Activated naive CD8-positive, alpha-beta T cell treated with anti-CD3 and anti-CD28 coated beads, Interleukin-2, amount 50 U/mL, for 16 hours (primary cell): ENCODE measurements at places on chromosomes 2 and 18.

GRCh38 chr2:109407276-109408042 is 206.3 kb downstream of the SEPTIN10 start:
- DNase-seq, result no peak

- no peak for DNase-seq
Measured at GRCh38 chr18:3653851-3654441, 204.0 kb downstream of the TGIF1 start.

DNA sequence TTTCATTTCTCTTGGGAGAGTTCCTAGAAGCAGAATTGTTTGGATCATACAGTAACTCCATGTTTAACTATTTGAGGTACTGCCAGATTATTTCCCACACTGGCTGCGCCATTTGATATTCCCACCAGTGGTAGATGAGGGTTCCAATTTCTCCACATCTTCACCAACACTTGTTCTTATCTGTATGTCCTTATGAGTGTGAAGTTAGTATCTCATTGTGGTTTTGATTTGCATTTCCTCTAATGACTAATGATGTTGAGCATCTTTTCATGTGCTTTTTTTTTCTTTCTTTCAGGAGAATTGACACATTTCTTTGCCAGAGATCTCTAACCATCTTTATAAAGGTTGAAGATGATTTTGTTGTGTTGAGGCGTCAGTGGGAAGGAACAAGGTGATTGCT is 4.1 kb upstream of the MGAT5 start:
- no peak for DNase-seq

- DNase-seq, result no peak
Measured at GRCh38 chr2:144510294-144510991, 9.5 kb downstream of the ZEB2 start.

DNA sequence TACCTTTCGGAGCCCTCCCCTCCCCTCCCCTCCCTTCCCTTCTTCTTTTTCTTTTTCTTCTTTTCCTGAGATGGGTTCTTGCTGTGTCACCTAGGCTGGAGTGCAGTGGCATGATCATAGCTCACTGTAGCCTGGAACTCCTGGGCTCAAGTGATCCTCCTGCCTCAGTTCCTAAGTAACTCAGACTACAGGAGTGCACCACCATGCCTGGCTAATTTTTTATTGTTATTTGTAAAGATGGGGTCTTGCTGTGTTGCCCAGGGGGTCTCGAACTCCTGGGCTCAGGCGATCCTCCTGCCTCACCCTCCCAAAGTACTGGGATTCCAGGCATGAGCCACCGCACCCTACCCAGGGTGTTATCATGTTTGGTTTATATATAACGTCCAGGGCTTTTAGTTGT is 66.7 kb downstream of the ASB1 start:
- DNase-seq, result no peak
